ENCODE measurements at places on chromosomes 12 and 14. TPM values are rescaled to one million over a fixed set of nuclear protein-coding genes. Genes with fewer than 3 reads are reported as not detected.

DNA sequence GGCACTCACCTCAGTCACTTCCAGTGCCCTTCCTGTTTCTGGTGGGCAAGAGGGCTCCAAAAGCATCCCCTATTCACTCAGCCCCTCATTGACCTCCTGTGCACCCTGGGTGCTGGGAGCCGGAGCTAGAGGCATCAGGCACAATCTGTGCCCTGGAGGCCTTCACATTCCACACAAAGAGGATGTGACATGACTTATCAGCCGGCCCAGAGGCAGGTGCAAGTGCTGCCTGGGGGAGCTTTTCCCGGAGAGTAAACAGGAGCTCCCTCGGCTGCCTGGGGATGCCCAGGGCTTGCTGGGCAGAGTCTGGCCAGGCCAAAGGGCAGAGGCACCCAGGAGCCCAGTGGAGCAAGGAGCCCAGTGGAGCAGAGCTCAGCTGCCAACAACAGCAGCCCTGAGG is 64.5 kb downstream of the BCL11B start:
- H3K4me3 ChIP-seq, result no peak overlapping the region
- no peaks in the 10 kb centered on the region for H3K4me1 ChIP-seq
- H3K27me3 ChIP-seq, result peaks cover 10% of the 10 kb centered on the region
- no peak for DNase-seq
- H3K36me3 ChIP-seq, result no peaks in the 10 kb centered on the region

- no peak overlapping the region for H3K4me3 ChIP-seq
- no peak for DNase-seq
- no peaks in the 10 kb centered on the region for H3K36me3 ChIP-seq
- H3K27ac ChIP-seq, result no peak overlapping the region
These were observed 72.8 kb upstream of the ABCD2 start for GRCh38 chr12:39692258-39692853.

- H3K4me1 ChIP-seq, result no peaks in the 10 kb centered on the region
- DNase-seq, result no peak
These were observed 140.3 kb downstream of the TMEM30B start for GRCh38 chr14:61140872-61141271.

- no peak overlapping the region for H3K27ac ChIP-seq
- H3K27me3 ChIP-seq, result no peaks in the 10 kb centered on the region
- H3K4me1 ChIP-seq, result no peaks in the 10 kb centered on the region
- no peak overlapping the region for H3K4me3 ChIP-seq
- no peaks in the 10 kb centered on the region for H3K36me3 ChIP-seq
- DNase-seq, result no peak
These were observed 8.3 kb downstream of the DIO2 start for GRCh38 chr14:80202888-80203562.

ASIC1 gene
- polyA plus RNA-seq, result not detected
